ENCODE measurements at places on chromosomes 11 and 22. TPM values are rescaled to one million over a fixed set of nuclear protein-coding genes. Genes with fewer than 3 reads are reported as not detected.

LGALS12 gene
- total RNA-seq: 0.80 TPM

FXYD6 gene
- total RNA-seq: 6.4 TPM

SGSM1 gene
- not detected for total RNA-seq

MISFA gene
- 4.5 TPM for total RNA-seq

RASD2 gene
- total RNA-seq: 1.9 TPM
